ENCODE measurements at places on chromosomes 7 and 10.

GRCh38 chr7:14839307-14839706 lies 63.2 kb downstream of the DGKB start:
- DNase-seq, result no peak

DNA sequence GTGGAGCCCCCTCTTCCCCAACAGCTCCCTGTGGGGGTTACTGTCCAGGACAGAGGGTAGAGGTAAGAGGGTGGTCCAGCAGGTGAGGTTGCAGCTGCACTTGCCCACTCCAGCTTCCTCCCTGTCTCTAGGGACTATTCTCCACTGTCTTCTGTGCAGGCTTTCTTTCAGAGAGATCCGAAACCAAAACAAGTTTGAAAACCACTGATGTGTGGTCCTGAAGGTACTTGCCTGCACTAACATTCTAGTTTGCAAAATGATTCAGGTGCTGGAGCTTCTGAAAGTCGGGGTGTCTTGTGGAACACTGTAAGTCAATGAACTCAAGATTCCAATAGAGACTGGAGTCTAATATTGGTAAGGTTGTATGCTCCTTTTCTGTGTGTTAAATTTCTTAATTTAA lies 63.1 kb downstream of the BLNK start:
- no peak for DNase-seq

DNA sequence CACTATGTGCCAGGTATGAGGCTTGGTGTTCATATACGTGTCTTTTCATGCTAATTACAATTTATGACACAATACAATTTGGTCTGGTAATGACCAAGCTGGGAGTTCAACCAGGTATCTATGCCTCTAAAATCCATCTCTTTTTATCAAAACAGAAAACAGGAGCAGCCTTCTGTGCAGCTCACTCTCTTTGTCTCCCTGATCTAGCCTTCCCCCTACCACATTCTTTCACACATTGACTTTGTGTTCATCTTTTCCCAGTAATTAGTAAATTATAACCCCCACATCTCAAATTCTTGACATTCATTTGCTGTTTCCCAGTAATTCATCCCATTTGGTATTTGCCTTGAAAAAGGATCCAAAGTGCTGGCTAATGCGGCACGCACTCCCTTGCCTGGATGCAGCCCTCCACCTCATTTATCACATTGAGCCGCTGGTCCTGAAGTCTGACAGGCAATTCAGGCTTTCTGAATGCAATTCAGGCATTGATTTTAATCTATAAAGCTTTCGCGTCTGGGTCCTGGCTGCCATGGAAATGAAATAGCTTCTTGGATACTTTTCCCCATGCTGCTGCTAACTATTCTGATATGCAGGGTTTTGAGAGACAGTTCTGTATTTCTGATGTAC lies 112.5 kb upstream of the ANKRD1 start:
- DNase-seq, result no peak

- DNase-seq, result no peak
Measured at GRCh38 chr7:141013345-141013715, 1.4 kb downstream of the MRPS33 start.

- no peak for DNase-seq
Measured at GRCh38 chr10:8146650-8147049, 92.2 kb downstream of the GATA3 start.

Measured in activated naive CD4-positive, alpha-beta T cell treated with Interleukin-2 at 50 U/mL for 16 hours (primary cell).